ENCODE measurements at places on chromosomes 16 and 17.

DNA sequence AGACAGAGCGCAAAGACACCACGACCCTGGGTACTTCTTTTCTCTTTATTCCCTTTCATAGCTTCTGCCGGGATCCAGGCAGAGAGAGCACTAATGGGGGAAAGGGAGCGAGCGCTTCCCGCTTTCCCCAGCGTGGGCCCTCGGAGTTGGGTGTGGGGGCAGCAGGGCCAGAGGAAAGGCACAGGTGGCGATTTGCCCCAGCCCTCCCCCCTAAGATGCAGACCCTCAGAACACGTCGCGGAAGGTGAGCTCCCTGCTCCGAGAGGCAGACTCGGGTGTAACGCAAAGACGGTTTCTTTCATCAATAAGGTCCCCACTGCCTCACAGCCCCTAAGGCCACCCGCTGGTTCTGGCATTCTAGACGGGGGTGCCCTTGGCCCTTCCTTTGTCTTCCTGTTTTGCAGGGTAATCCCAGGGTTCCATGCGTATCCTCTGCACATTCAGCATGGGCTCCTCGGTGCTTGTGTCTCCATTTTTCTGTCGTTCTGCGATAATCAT lies 570 bp upstream of the NME3 start:
- DNase-seq: no peak

- no peak for DNase-seq
Measured at GRCh38 chr16:70767377-70768202, 33.4 kb downstream of the VAC14 start.

DNA sequence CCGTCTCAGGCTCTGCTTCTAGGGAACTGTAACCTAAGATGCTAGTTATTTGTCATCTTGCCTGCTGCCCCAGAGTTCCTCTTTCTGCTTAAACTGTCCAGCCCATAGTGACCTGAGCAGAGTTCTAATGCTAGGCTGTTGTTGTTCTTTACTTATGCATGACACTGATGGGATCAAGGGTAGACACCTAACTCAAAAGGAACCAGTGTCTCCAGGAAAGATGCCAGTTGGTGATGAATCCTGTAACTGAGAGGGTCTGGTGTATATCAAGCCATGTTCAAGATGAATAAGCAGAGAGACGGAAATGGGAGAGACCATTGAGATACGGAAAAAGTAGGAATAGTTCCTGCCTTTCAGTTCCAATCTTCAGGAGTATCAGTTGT lies 13.7 kb downstream of the APOH start:
- DNase-seq: no peak

- no peak for DNase-seq
Measured at GRCh38 chr16:89408315-89408714, 82.0 kb downstream of the ANKRD11 start.

DNA sequence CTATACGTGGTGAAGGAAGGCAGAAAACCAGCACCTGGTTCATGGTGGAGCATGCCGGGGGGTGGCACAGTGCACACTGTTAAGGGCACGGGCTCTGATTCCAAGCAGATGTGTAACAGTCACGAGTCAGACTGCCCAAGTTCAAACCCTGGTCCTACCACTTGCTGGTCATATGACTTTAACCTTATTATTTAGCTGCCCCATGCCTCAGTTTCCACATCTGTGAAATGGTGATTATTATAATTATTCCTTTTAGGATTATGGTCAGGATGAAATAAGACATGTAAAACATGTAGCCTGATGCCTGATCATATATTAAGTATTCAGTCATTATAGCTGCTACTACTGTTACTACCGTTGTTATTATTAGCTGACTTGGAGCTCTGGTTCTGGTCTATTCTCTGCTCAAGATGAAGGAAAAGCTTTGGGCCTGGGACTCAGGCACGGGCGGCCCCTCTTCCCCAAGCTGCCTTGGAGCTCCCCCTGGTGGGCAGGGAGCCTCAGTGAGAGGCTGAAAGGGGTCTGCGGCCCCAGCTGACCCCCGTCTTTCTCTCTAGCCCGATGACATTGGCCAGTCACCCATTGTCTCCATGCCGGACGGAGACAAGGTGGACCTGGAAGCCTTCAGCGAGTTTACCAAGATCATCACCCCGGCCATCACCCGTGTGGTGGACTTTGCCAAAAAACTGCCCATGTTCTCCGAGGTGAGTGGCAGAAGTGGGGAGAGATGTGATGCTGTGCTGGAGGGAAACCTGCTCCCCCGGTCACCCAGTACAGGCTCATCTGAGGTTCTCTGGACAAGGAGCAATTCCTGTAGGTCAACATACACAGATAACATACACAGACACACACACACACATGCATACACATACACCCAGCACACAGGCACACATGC lies 14.0 kb downstream of the NR1D1 start:
- no peak for DNase-seq

DNA sequence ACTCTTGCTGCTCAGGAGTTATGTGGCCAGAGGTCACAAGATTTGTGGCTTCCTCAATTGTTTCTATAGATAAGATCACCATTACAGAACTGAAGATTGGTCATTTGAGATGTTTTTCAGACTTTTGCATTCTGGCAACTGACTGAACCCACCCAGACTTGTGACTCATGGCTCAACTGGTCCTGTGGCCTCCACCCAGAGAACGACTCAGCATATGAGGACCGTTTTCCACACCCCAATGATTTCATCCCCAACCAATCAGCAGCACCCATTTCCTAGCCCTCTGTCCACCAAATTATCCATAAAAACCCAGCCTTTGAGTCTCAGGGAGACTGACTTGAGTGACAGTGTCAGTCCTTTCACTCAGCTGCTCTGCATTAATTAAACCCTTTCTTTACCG lies 143.2 kb upstream of the ASIC2 start:
- no peak for DNase-seq

DNA sequence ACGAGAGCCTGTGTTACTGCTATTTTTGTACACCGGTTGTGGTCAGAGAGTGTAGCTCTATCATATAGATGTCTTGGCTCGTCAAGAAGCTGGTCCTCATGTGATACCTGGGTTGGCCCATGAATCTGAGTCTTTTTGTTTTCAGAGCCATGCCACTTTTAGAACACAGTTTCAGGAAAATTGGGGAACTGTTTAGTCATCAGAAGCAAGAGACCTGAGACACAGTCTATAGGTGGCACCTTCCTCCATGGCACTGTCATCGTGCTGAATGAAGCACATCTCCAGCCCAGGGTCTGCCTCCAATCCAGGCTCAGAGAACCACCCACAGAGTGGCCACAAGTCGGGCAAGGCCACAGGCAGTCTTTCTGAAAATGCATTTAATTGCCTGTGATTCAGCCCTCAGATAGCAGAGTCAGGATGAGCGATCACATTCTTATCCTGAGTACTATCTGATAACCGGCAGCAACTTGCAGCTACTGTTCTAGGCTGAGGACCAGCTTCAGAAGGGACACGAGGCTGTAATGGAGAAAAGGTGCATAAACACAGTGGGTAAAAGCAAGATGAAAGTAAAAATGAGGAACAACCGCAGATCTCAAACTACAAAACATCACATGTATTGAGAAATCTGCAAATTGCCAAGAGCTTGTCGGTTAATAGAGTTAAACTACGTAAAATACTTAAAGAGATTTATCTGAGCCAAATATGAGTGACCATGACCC lies 14.2 kb upstream of the HAPSTR1 start:
- no peak for DNase-seq

GRCh38 chr16:15642557-15643047 lies 352 bp downstream of the MARF1 start:
- DNase-seq: no peak

GRCh38 chr16:79528338-79528737 lies 72.2 kb downstream of the MAF start:
- no peak for DNase-seq

DNA sequence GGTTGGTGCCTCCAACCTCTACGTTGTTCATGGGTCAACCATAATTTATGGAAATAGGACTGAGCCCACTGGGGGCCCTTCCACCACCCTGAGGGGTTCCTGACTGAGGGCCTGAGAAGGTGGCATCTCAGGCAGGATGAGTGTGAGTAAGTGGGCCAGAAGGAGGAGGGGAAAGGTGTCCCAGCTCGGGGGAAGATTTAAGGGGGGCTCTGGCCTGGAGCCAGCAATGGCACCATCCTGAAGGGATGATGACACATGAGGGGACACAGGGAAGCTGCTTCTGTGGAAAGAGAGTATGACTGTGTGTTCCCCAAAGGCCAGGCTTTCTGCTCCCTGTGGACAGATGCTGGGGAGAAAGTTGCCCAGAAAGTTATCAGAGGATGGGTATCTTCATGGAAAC lies 18.7 kb downstream of the MYL4 start:
- DNase-seq: no peak

DNA sequence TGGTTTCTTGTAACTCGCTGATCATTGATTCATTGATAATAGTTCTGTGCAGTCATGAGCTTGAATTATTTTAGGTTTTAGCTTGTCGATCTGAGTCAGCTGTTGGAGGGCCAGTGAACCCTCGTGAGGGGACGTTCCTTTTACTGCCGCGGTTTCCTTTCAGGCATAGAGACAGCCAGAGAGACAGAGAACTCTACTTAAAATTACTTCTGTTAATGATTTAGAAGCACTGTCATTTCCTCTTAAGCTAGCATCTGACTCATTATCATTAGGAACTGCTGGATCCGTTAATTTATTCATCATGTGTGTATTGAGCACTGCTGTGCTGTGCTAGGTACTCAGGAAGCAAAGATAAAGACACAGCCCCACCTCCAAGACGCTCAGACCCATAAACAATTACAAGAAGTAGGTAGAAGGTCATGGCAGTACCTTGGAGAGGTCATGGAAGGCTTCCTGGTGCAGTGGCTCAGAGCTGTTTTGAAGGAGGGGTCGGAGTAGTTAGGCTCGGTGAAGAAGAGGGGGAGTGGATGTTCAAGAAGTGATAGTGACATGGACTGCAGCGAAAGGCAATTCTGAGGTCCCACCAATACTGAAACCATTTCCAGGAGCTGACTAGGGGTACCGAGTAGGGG lies 3.3 kb downstream of the PGS1 start:
- no peak for DNase-seq

DNA sequence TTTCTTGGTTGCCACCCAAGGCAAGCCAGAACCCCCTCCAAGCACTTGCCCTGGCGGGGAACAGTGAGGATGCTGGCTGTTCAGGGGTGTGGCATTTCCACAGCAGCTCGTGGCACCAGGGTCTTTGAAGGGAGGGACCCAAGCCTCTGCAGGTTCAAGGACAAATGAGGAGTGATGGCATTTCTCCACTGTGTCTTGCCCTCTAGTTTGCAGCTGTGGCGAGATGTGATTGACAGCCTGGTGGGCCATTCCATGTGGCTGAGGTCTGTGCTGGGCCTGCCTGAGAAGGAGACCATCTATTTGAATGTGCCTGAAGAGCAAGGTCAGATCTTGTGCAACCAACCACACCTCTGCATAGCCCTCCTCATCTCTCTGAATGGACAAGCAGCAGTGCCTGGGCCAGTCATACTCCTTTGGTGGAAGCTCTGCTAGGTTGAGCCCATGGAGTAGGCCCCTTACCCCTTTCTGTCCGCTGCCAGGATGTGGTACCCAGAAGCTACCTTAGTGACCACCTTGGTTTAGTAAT lies 4.5 kb upstream of the EPN3 start:
- no peak for DNase-seq

GRCh38 chr17:5911919-5912318 lies 158.3 kb upstream of the WSCD1 start:
- DNase-seq: no peak
